ENCODE measurements at places on chromosomes 3 and 15.

GRCh38 chr15:79432345-79433275 lies 474 bp downstream of the MINAR1 start:
- no peak for DNase-seq

DNA sequence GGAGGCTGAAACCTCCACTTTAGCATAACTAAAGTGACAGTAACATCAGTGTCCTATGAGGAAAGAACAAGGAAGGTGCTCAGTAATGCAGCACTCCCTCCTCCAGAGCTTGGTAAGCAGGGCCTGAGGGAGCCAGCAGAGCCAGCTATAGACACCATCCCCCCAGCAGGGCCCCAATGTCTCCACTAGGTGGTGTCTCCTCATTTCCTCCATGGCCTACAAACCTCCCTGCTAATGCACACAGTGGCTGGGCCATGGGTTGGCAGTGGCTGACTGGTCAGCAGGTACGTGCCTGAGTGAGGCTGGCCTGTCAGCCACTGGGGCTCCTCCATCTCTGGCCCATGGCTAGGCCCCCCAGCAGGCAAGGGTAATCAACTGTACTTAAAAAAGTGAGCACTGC lies 13.6 kb downstream of the MRPS25 start:
- no peak for DNase-seq

DNA sequence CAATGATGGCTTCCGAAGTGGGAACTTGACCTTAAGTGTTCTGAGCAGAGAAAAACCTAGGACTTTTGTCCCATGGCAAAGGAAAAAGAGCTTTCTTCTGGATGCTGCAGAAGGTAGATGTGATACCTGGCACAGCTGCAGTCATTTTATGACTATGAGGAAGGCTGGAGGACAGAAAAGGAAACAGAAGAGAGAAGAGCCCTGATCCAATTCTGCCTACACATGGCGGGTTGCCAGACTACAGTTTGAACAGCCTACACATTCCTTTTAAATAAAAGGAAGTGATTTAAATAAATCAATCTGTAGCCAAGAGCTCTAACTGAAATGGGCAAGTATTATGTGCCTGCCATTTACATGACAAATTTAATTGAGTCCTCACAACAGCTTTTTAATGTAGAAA lies 43.6 kb upstream of the CHRNB4 start:
- no peak for DNase-seq

GRCh38 chr3:112391648-112392047 lies 58.7 kb downstream of the CD200 start:
- no peak for DNase-seq

GRCh38 chr3:63679186-63679585 lies 26.7 kb downstream of the SNTN start:
- DNase-seq = no peak

DNA sequence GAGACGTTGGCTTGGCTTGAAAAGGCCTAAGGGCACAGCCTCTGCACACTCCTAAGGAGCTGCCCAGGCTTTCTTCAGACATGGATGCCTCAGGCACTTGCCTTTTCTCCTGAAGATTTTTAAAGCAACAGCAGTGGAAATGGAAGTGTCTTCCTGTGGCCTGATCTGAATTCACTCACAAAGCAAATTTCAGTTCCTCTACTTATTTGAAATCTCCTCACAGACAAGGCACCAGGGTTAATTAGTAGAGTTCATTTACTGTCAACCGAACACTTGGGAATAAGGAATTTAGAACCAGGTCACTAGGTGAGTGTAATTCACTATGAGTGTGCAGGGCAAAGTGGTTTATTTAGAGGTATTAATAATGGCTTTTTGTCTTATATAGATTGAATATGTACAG lies 27.2 kb upstream of the DAZL start:
- DNase-seq = no peak

- no peak for DNase-seq
Observed at GRCh38 chr15:31081588-31082250, 19.8 kb downstream of the TRPM1 start.

DNA sequence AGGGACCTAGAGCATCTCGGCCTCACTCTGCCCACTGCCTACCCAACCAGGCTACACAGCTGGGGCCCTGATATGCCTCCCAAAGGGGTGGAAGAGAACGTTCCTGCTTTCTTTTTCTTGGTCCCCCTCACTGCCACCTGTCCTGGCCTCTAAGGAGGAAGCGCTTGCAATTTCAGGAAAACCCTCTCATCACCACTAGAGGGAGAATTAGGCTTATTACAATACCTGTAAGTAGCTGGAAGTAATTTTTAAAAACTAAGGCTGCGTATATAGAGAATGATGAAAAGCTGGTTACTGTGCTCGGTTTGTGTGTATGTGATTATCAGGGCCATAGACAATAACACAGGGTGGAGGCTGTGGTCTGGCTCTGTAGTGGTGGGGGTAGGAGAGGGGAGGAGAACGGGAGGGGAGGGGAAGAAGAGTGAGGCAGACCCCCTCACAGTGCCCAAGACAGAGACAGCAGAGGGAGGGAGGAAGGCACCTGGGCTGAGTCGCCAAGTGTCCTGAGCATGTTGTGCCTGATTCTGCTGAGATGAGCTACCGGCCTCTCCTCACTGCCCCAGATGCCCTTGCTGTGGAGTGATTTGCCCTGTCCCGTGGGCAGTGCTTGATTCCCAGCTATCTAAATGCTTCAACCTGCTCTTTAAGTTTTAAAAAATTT lies 3.3 kb downstream of the GABRG3 start:
- DNase-seq = no peak

GRCh38 chr3:113405180-113405579 lies 36.1 kb downstream of the CFAP44 start:
- DNase-seq = no peak

DNA sequence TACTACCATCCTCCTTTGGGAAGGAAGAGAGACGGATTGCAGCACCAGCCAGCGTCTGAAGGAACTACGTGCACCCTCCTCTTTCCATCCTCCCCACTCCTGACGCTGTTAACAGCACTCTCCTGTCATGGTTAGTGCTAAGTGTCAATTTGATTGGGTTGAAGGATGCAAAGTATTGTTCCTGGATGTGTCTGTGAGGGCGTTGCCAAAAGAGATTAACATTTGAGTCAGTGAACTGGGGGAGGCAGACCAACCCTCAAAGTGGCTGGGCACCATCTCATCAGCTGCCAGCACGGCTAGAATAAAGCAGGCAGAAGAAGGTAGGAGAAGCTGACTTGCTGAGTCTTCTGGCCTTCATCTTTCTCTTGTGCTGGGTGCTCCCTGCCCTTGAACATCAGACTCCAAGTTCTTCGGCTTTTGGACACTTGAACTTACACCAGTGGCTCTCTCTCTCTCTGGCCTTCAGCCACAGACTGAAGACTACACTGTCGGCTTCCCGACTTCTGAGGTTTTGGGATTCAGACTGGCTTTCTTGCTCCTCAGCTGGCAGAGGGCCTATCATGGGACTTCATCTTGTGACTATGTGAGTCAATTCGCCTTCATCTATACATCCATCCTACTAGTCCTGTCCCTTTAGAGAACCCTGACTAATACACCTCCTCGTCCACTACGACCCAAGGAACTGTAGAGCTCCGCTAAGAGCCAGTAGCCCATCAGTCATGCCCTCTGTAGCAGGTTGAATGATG lies 128.2 kb upstream of the HES1 start:
- DNase-seq = no peak

DNA sequence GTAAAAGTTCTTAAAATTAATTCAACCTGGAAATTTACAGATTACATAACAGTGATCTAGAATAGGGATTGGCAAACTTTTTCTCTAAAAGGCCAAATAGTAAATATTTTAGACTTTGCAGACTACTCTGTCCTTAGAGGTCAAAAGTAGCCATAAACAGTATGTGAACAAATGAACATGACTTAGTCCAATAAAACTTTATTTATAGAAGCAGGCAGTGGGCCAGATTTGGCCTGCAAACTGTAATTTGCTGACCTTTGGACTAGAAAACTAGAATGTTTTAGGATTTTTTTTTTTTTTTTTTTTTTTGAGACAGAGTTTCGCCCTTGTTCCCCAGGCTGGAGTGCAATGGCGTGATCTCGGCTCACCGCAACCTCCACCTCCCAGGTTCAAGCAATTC lies 12.1 kb downstream of the SENP8 start:
- no peak for DNase-seq

- DNase-seq = no peak
Observed at GRCh38 chr3:194849166-194849875, 163.6 kb downstream of the FAM43A start.

DNA sequence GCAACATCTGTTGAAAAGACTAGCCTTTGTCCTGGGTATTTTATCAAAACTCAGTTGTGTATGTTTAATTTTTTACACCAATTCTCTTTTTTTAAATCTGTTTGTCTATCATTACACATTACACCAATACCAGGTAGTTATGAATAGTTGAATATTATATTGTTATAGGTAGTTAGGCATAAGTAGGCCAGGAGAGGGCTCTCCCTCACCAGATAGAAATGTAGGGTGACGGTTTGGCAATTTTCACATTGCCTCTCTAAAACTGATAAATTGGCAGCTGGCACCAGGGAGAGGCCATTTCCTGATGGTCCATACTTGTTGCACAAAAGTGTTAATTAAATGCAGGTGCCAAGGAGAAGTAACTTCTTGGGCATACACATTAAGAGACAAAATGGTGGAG lies 483.1 kb upstream of the EPHA6 start:
- DNase-seq = no peak

DNA sequence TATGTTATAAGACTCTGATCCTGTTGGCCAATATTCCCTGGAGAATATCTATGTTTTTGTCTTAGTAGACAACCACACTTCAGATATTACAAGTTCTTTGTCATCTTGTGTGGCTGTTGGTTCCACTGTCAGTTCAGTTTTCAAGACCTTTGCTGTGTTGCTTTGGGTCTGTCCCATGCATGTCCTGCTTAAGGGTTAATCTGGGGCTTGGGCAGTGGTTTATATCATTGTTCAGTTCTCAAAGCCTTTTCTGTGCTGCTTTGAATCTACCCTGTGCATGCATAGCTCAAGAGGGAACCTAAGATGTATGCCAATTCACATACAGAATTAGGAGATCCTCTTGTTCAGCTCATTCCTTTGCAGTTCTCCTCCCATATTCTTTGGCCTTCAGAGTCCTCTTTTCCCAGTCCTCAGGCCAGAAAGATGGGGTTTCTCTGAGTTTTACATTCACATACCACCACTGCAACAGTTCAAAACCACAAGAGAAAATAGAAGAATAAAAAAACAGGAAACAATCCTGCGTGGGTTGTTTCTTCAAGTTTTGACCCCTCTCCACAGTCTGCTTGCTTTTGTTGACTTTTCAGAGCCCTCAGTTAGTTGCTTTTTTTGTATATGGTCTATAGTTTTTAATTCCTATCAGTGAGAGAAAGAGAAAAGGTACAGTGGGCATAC lies 21.6 kb downstream of the BUB1B start:
- DNase-seq = no peak

DNA sequence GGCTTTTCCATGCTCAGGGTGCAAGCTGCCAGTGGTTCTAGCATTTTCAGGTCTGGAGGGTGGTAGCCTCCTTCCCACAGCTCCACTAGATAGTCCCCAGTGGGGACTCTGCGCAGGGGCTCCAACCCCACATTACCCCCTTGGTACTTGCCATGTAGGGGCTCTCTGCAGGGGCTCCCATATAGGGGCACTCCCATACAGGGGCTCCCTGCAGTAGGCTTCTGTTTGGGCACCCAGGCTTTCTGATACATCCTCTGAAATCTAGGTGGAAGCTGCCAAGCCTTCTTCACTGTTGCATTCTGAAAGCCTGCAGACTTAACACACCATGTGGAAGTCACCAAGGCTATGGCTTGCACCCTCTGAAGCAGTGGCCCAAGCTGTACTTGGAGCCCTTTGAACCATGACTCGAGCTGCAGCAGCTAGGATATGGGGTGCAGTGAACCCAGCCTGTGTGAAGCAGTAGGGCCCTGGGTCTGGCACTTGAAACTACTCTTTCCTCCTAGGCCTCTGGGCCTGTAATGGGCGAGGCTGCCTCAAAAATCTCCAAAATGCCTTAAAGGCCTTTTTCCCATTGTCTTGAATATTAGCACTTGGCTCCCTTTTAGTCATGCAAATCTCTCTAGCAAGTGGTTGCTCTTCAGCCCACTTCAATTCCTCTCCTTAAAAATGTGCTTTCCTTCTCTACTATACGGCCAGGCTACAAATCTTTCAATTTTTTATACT lies 96.4 kb downstream of the TPRA1 start:
- no peak for DNase-seq

- DNase-seq = no peak
Observed at GRCh38 chr3:13574798-13575451, 26.0 kb downstream of the FBLN2 start.

DNA sequence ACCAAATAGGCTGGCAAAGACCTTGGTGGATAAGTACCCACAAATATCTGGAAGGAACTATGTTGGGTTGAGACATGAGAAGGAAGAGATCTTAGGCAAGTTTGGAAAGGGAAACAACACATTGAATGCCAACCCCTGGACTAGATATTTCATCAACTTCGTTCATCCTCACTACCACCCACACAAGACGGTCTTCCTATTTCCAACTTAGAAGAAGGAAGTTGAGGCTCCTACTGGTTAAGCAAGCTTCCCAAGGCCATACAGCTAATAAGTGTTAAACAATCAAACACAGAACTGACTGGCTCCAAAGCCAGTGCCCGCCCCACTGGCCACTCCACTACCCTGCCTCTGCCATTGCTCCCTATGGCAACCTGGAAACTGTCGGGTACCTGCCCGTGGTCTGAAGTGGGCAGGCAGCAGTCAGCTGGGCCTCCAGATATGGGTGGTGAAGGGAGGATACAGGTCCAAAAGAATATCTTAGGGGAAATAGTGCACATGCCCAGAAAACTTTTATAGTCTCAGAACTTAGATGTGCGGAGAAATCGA lies 94.9 kb downstream of the LIPC start:
- DNase-seq = no peak

GRCh38 chr15:85464471-85464870 lies 84.1 kb downstream of the AKAP13 start:
- DNase-seq = no peak

- no peak for DNase-seq
Observed at GRCh38 chr3:151093905-151094304, 8.4 kb downstream of the MED12L start.

DNA sequence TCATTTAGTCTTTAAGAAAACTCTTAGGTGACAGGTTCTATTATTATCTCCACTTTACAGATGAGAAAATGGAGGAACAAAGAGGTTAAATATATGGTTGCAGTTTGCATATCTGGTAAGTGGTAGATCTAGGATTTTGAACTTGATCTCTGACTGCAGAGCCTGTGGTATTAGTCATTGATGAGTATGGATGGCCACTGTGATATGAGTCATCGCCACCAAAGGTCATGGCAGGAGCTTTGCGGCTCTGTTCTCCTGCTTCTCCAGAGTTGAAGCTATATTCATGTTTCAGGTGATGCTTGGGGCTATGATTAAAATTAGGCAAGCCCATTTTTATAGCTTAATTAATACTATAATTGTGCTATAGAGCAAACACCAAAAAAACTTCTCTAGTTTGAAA lies 306.2 kb upstream of the DPPA4 start:
- DNase-seq = no peak

DNA sequence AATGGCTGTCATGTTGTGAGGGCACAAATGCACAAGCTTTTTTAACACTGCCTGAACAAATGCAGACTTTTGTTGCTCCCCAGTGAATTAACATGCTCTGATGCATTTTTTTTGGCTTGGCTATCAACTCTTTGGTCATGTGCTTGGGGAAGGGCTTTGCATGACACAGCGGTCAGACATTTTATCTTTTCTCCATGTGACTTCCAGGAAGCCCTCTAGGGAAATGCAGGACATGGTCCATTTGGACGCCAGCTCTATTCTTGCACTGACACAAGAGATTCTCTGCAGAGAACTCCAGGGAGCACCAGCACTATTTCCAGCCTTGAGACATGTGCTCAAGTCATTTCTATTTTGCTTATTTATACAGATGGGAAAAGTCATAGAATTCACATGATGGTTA lies 46.2 kb downstream of the NEK11 start:
- DNase-seq = no peak
